ENCODE measurements at places on chromosomes 5 and 9.

DNA sequence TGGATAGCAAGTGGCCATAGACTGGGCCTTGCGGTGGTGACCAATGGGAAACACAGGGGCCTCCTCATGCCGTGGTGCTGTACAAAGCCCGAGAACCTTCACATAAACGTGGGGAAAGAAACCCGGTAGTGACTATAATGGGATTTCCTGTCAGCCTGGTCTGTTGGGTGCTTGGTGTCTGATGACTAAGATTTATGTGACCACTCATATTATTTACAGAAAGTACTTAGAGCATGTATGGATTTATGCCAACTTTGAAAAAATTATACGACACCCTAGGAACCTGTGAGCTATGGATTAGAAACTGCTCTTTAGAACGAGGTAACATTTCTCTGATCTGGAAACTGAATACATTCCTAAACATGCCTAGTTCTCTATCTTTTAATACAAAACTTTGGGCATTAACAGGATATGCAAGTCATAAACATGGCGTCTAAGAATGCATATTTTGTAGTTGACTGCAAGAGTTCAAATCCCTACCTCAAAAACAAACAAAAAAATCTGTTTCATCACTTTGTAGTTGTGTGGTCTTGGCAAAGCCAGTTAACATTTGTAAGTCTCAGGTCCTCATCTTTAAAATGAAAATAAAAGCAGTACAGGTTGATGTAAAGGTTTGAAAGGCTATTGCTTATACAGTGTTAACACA is 85.4 kb downstream of the TMEM167A start:
- peak; percentile 55 for DNase-seq

- no peak for DNase-seq
Observed at GRCh38 chr9:101674165-101674564, 64.3 kb downstream of the GRIN3A start.

GRCh38 chr9:6049798-6050197 is 34.4 kb upstream of the RANBP6 start:
- no peak for DNase-seq

DNA sequence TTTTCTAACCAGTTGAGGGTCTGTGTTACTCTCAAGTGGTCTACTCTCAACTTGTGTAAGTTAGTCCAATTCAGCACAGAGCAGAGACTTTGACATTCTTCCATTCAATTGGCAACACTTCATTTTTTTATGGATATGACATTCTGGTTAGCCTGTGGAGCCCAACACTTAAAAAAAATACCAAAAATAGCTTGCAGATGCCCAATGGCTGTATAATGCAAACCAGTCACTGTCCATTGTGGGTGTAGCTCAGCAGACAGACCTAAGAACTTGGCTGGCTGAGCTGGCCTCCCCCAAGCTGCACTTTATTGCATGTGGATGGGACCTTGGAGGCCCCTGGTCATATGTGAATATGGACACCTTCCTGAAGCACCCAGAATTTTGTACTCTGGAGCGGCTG is 103.2 kb downstream of the DPYSL3 start:
- DNase-seq, result no peak

GRCh38 chr5:69414885-69415583 is at the start of gene MARVELD2:
Gene MARVELD2 (plus strand): TSS chr5:69415116. CDS start chr5:69419386, 4,270 bp downstream.
- DNase-seq, result no peak

DNA sequence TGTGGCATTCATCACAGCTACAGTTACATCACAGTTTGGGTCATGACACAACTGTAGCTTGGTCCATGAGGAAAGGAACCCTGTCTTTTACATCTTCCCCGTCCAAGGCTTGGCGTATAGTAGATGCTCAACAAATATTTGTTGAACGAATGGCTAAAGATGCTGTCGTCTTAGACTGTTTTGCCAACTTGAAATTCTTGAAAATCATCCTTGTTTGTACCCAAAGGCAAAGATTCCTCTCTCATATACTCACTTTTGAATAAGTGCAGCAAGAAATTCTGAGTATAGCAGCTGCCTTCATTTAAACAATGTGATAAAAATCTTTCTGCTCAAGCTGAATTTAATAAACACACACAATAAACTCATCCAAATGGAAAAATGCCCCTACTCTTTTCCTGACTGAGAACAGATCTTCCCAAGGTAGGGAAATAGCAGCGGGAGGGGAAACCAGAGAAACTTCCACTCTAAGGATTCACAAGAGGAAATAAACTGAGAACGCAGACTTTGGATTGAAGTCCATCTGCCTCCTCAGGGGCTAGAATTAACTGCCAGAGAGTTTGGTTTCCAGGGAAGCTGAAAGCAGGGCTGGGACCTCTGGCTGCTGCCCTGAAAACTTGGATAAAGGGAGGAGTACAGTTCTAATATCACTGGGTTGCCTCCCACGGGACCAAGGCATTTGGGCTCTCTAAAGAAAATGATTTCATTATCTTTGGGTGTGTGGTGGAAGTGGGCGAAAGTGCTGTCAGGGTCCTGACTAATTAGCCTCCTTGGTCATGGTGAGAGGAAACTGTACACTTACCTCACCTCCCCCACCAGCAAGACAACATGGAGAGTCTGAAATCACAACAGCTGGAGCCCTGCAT is 99.1 kb downstream of the DPYSL3 start:
- DNase-seq, result no peak

DNA sequence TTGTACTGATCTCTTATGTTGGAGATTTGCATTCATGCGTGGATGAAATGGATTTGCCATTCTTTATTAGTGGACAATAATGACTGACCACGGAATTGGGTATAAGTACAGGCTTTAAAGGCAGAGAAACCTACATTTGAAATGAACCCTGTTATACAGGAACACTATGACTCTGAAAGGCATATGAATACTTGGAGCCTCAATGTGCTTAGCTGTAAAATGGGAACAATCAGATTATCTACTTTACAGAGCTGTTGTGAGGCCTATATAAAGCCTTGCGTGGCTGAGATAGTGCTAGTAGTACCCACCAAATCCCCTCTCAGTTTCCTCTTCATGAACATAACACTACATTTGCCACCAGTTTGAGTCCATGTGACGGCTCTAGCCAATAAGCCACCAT is 18.9 kb upstream of the MGAT1 start:
- no peak for DNase-seq
